ENCODE measurements at places on chromosomes 13 and 19. TPM values are rescaled to one million over a fixed set of nuclear protein-coding genes. Genes with fewer than 3 reads are reported as not detected.

DNA sequence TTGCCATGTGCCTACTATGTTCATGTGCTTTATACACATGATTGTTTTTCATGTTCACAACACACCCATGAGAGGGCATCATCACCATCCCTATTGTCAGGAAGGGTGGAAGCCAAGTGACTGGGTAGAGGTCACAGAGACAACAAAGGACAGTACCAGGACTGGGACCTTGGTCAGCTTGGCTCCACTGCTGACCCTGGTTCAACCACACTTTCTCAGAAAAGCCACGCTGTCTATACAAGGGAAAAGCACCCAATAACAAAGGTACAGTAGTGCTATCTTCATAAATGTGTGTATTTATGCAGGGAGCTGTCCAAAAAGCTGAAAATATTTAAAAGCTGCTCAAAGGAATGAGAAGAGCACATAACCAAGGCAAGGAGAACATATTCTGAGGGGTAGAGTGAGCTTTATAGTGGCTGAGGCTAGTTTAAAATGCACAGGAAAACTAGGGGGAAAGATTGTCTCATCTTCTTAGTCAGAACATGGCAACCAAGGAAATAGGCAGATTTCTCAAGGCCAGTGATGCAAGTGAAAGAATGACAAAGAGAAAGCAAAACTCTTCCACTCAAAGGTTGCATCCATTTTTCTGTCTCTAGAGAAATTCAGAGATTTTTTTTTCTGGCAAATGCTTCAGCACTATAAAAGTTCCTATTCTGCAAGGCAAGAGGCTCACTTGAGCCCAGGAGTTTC is 415.0 kb downstream of the FOXO1 start:
- DNase-seq, result no peak
- H3K27ac ChIP-seq, result no peak overlapping the region
- H3K27me3 ChIP-seq, result no peaks in the 10 kb centered on the region
- H3K4me3 ChIP-seq, result no peak overlapping the region
- H3K36me3 ChIP-seq, result no peaks in the 10 kb centered on the region
- H3K4me1 ChIP-seq, result peaks cover 4% of the 10 kb centered on the region

- no peak overlapping the region for H3K27ac ChIP-seq
- H3K36me3 ChIP-seq, result no peaks in the 10 kb centered on the region
- no peaks in the 10 kb centered on the region for H3K4me1 ChIP-seq
- H3K27me3 ChIP-seq, result no peaks in the 10 kb centered on the region
Observed at GRCh38 chr19:20503476-20503875, 62.1 kb downstream of the ZNF737 start.

DNA sequence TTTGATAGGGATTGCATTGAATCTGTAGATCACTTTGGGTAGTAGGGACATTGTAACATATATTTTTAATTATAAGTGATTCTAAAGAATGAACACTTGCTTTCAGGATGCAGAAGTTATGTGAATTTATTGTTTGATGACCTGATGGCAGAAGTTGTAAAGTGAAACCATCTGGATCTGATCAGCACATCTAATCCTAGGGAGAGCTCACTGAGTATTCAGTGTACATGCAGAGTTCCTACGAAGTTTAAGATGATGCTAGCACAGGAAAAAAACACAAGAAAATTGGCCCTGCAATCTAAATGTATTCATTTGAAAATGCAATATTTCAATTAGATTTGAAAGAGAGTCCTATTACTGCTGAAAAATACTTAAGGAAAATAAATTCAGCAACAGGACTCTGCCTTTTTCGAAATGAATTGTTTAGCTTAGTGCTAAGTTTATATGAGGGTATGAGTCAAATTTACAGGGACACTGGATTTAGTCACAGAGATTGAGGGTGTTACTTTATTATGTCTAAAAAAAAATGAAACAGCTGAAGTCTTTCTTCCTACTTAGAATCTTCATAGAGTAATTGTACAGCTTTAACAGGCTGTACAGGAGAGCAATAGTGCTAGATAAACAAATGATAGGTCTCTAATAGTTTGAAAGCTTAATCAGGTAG is 385.7 kb downstream of the DCT start:
- H3K36me3 ChIP-seq, result no peaks in the 10 kb centered on the region
- no peak overlapping the region for H3K4me3 ChIP-seq
- peaks cover 7% of the 10 kb centered on the region for H3K27me3 ChIP-seq
- no peaks in the 10 kb centered on the region for H3K4me1 ChIP-seq
- no peak for DNase-seq

DNA sequence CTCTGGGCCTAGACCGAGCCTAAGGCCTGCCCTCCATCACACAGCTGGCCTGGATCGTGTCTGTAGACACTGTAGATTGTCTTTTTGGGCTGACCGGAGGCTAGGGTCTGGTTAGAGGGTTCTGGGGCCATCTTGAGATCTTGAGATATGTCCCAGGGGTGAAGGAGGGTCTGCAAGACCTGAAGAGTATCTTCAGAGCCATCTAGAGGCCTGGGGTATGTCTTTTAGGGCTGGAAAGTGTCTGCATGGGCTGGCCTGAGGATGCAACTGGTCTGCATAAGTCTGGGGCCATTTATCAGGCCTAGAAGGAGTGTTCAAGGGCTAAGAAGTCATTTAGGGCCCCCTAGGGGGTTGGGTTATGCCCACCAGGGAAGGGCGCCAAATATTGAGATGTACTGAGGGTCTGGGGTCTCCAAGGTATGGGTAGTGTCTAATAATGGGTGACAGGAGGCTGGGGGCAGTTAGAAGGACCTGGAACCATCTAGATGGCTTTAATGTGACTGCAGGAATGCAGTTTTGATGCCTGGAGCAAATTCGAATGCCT is 555 bp downstream of the SCAF1 start:
- peaks cover 4% of the 10 kb centered on the region for H3K36me3 ChIP-seq
- H3K27me3 ChIP-seq, result no peaks in the 10 kb centered on the region
- H3K27ac ChIP-seq, result peak overlapping the region; percentile 98
- H3K4me3 ChIP-seq, result peak overlapping the region; percentile 95
- H3K4me1 ChIP-seq, result peaks cover 47% of the 10 kb centered on the region

GRCh38 chr13:43990021-43990420 is 110.3 kb downstream of the LACC1 start:
- DNase-seq, result no peak
- H3K27me3 ChIP-seq, result peaks cover 18% of the 10 kb centered on the region
- H3K27ac ChIP-seq, result no peak overlapping the region

DNA sequence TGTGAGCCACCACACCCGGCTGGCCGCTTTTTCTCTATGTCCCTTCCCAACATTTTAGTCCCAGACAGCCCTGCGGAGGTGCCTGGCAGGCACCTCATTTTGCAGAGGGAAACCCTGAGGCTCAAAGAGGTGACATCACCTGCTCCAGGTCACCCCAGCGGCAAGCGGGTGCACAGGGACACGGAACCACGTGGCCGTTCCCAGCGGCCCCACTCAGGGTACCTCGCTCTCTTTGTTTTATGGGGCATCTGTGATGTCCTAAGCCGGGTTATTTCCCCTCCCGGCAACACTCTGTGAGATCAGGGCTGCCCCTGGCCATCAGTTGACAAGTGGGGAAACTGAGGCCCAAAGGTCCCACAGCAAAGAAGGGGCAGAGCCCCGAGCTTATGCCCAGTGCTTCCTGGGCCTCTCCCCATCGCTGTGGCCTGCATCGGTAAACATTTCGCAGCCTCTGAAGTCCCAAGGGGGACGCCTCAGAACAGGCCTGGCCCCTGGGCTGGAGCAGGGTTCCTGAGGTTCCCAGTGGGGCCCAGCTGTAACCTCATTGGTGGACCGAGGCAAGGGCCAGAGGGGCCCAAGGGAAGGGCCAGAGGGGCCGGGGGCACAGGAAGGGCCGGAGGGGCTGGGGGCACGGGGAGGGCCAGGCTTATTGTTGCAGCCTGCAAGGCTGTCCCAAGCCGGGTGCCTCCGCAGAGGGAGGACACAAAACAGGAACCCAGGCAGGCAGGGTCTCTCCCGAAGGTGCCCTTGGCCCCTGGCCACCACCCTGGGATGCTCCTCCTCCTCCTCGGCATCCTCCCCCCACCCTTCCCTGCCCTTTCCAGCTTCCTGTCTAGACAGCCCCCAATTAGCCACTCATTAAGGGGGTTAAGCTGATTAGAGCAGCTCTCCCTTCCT is 39.0 kb downstream of the SMIM24 start:
- H3K36me3 ChIP-seq, result no peaks in the 10 kb centered on the region
- H3K4me1 ChIP-seq, result peaks cover 4% of the 10 kb centered on the region
- DNase-seq, result no peak
- H3K4me3 ChIP-seq, result no peak overlapping the region
- H3K27me3 ChIP-seq, result no peaks in the 10 kb centered on the region

Gene RFPL4AL1
- not detected for total RNA-seq

All from T-helper 17 cell (primary cell).